NCI-H2029 (cell line): ENCODE measurements at places on chromosomes 4 and X.
A peak's percentile ranks its signal among the peaks of the same experiment; 100 is the strongest.

- no peak for DNase-seq
These were observed 225.1 kb downstream of the NR3C2 start for GRCh38 chr4:148216866-148217814.

GRCh38 chr4:22978656-22979055 is 285.9 kb downstream of the GBA3 start:
- no peak for DNase-seq

DNA sequence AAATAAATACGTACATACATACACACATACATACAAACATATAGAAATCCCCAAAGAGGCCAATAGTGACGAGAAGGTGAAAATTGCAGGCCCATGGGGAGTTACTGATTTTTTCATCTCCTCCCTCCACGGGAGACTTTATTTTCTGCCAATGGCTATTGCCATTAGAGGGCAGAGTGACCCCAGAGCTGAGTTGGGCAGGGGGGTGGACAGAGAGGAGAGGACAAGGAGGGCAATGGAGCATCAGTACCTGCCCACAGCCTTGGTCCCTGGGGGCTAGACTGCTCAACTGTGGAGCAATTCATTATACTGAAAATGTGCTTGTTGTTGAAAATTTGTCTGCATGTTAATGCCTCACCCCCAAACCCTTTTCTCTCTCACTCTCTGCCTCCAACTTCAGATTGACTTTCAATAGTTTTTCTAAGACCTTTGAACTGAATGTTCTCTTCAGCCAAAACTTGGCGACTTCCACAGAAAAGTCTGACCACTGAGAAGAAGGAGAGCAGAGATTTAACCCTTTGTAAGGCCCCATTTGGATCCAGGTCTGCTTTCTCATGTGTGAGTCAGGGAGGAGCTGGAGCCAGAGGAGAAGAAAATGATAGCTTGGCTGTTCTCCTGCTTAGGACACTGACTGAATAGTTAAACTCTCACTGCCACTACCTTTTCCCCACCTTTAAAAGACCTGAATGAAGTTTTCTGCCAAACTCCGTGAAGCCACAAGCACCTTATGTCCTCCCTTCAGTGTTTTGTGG is 180.7 kb downstream of the AR start:
- no peak for DNase-seq

DNA sequence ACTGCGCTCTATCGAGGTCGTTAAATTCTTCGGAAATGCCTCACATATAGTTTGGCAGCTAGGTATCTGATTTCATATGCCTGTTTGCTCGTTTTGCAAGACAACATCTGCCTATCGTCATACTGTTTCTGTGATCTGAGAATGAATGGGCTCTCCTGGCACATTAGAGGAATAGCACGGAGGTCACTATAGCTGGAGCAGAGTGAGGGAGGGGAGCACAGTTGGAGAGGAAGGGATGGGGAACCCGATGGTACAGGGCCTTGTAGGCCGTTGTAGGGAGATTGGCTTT is 552 bp downstream of the IKBKG start:
- no peak for DNase-seq

DNA sequence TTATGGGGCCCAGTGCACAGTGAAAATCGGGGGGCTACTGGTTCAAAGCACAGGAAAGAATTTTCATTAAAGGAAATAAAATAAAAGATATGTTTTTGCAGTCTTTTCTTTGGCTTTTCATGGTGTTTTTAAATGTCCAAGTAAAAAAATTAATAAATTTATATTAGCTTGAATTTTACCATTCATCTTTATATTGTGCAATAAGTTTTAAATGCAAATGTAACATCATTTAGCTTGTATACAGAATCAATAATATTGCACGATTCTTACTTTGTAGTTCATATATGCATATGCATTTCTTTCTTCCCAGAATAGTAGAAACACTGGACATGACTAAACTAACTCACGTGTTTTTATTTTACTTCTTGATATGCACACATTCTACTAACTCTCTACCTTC is 31.0 kb downstream of the AREG start:
- no peak for DNase-seq

- DNase-seq: no peak
These were observed 70.9 kb upstream of the STOX2 start for GRCh38 chr4:183834252-183834651.

- no peak for DNase-seq
These were observed 2.4 kb downstream of the CHST7 start for GRCh38 chrX:46575991-46576392.

GRCh38 chrX:75211976-75212375 is 55.9 kb upstream of the ABCB7 start:
- no peak for DNase-seq

- DNase-seq: no peak
These were observed 1150.6 kb downstream of the FAT4 start for GRCh38 chr4:126465341-126465740.

DNA sequence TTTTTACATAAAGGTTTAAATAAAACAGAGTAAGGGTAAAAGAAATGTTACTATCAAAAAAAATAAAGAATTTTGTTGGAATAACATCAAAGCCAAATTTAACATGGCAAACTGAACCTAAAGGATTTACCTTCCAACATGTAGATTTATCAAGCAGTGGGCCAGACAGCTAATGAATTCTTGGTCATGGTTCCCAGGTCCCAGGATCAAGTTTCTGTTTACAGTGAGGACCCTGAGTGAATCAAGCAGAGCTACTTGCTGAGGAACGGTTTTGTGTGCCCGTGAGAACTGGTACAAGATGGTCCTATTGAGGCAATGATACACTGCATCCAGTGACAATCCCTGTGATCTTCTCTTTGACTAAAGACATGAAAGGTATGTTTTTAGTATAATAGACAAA is 157.1 kb downstream of the CDS1 start:
- no peak for DNase-seq

GRCh38 chr4:86717651-86718050 is 123.5 kb downstream of the PTPN13 start:
- no peak for DNase-seq

- no peak for DNase-seq
These were observed 76.7 kb upstream of the GALNT7 start for GRCh38 chr4:173091958-173092357.

GRCh38 chr4:93414041-93414550 is 414.5 kb upstream of the ATOH1 start:
- no peak for DNase-seq

DNA sequence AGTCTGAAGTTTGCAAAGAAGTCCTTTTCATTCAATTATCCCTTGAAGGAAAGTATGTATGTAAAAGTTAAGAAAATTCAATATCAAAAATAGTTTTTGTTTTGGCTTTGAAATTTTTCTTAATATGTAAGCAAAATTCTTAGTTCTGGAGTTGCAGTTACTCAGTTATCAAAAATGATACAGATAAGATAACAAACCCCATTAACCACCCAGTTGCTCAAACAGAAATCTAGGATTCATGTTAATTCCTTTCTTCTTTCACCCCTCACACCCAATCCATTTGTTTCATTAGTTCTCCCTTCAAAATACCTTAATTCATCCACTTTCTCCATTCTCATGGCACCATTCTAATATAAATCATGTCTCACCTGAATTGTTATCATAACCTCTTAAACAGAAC is 40.5 kb upstream of the JADE1 start:
- DNase-seq: no peak

DNA sequence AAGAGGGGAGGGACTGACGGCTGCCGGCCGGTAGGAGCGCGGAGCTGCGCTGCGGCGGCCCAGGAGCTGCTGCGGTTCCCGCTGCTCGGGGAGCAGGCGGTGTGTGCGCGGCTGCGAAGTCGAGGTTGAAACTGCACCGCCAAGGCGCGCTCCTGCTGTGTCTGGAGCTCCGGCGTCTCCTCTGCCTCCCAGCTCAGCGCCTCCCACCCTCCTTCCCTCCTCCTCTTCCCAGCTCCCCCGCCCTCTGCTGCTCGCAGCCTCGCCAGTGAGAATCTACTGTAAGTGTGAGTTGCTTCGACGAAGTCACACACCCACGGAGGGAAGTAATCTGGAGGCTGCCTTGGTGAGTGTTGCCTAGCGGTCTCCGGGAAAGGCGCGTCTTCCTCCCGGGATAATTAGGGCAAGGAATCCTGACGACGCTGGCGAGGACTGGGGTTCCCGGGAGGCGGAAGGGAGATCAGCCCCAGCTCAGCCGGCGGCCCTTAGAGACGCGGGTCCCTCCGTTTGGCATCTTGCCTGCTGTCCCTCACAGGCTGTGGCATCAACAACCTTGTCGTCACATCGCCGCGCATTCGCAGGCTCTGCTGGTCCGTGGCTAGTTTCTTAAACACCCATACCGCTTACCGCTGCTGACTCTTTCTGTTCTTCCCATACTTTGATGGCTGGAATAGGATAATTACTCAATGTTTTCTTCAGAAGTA is at the start of gene EPHA5:
EPHA5 (minus strand) TSS at position 159 of the 701 bp plus-strand sequence. CDS start 747 bp downstream, outside the sequence.
- DNase-seq: peak; percentile 37

GRCh38 chrX:116726806-116727205 is 264.0 kb upstream of the CT83 start:
- no peak for DNase-seq

GRCh38 chr4:169811476-169811875 is 53.7 kb upstream of the HPF1 start:
- DNase-seq: no peak

DNA sequence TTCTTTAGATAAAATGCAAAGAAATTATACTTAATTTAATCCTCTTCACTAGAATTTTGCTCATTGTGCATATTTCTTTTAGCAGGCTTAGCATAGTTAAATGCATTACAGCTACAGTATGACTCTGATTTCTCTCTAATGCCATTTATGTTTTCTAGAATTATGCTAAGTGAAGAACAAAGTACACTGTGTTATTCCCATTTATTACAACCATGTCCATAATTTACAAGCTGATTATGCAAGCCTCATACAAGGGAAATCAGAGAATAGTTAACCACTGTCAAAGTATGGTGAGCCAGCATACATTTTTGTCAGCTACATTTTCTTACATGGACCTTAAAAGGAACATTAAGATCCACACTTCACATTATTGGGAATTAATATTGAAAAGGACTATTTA is 99.1 kb downstream of the MAB21L2 start:
- no peak for DNase-seq

DNA sequence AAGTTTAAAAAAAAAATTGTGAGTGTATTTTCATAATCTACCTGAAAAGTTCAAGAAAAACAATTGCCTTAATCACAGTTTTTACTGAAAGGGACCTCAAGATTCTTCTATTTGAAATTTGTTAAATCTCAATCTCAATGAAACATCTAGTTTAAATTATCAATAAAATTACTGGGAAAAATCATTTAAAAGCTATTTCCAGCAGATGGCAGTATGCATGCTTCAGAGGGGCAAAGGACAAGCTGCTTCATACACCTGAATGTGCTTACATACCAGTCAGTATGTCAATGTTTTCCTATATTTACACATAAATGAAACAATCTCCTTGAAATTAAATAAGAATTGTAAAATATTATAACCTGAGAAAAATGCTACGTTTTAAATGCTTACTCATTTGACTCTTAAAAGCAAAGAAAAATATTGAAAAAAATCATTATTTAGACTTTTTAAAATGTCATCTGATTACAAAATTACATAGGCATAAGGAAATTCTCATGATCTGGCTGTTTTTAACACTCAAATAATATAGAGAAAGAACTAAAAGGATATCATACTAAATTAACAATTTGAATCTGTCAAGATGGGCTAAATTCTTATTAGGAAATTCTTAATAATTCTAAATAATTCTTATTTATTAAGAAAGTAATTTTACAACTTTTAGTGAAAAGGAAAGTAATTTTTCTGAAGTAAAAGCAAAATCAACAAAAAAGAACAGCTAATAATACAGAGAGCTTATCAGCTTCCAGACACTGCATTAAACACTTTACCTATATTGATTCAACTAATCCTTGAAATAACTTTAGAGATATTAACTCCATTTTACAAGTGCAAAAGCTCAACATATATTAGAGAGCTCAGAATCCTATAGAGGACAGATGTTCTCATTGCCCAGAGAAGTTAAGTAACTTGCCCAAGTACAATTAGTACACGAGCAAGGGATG is 242.1 kb downstream of the ADAMTS3 start:
- peak; percentile 3 for DNase-seq

DNA sequence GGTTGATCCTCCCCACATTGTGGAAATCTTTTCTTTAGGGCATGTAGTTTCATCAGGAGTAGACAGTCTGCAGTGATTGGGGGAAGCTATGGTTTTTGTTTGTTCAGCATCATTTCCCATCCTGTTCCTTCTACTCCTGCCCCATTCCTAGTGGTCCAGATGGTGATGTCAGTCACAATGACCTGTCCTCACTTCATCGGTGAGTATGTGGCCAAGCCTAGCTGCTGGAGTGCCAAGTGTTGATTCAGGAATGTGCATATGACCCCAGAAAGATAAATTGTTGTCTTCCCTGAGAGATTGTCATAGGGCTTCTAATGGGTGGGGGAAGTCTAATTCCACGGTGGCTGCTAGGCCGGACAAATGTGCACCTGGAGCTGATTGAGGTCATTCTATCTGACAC is 130.6 kb upstream of the FAT1 start:
- DNase-seq: no peak
